Mesothelial cell of epicardium (in vitro differentiated cells): ENCODE measurements at places on chromosomes 3 and 15.

- no peak for DNase-seq
Observed at GRCh38 chr3:122356402-122356801, 26.6 kb downstream of the MIX23 start.

DNA sequence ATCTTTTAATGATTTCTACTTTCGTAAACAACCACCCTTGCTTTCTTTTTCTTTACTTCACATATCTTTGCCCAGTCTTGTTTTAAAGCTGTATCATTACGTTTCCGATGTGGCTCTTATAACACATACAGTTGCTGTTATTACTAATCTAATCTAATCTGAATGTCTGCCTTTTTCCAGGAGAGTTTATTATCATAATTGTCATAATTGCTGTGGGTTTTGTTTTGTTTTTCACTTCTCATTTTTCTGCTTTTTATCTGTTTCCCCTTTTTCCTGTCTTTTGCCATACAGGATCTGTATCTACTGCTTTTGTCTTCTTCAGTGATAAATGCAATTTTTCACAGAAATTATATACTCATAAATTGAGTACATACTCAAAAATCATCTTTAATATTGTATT lies 24.9 kb downstream of the HACL1 start:
- DNase-seq = no peak

DNA sequence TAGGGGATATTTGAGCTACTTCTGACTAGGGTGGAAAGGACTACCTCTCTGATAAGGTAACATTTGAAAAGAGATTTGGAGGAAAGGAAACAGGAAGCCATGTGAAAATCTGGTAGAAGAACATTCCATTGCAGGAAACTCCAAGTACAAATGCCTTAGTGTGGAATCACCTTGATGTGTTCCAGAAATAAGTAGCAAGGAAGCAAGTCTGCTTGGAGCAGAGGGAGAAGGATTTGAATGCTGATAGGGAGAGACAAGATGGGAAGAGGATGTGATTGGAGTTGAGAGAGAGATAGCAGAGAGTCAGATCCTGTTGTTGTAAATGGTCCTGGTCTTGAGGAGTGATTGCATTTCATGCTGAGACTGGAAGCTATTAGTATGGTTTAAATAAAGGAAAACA lies 335.1 kb upstream of the DCBLD2 start:
- no peak for DNase-seq

DNA sequence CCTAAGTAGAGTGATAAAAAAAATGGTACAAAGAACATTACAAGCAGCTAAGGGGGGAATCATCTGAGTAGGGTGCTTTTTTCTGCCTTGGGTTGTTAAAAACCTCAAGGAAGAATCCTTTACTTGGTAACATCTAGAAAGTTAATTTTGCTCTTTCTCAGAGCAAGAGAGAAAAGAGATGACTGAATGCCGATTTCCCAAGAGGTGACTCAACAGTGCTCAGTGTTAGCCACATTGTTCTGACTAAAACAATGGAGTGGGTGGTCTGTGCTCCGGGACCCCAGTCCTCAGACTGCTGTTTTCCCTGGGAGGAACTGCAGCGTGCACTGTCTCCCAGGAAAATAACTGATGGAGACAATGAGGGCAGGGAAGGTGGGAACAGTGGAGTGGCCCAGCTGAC lies 41.1 kb upstream of the RASGRP1 start:
- DNase-seq = no peak

GRCh38 chr3:9864200-9864927 lies 15.7 kb downstream of the CIDEC start:
- peak; percentile 47 for DNase-seq

DNA sequence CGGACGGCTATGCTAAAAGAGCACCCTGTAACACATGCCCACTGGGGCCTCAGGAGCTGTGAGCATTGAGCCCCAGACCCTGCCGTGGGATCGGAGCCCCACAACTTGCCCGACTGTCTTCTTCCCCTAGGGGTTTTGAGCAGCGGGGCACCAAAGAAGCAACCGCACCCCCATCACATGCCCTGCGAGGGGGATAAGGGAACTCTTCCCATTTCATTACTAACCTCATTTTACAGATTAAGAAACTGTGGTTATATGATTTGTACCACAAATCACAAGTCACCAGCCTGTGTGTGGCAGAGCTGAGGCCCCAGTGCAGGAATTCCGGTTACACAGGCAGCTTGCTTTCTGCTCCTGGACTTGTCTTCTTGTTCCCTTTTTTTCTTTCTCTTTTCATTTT lies 86.2 kb downstream of the CD47 start:
- DNase-seq = no peak

DNA sequence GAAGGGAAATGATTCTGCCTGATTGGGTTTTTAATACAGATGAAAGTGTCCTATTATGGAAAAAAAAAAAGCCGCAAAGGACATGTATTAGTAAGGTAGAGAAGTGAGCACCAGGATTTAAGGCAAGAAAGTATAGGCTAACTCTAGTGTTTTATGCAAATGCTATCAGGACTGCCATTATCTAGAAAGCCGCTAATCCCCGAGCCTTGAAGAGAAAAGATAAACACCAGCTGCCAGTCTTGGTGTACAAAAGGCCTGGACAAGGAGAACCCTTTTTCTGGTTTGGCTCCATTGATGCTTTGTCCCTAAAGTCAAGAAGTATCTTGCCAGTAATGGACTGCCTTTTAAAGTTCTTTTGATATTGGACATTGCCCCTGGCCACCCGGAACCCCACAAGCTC lies 8.6 kb upstream of the TRIM59 start:
- DNase-seq = no peak

GRCh38 chr3:122936335-122936734 lies 91.2 kb downstream of the SEMA5B start:
- no peak for DNase-seq

- no peak for DNase-seq
Observed at GRCh38 chr15:90594301-90594738, 64.6 kb downstream of the CRTC3 start.

DNA sequence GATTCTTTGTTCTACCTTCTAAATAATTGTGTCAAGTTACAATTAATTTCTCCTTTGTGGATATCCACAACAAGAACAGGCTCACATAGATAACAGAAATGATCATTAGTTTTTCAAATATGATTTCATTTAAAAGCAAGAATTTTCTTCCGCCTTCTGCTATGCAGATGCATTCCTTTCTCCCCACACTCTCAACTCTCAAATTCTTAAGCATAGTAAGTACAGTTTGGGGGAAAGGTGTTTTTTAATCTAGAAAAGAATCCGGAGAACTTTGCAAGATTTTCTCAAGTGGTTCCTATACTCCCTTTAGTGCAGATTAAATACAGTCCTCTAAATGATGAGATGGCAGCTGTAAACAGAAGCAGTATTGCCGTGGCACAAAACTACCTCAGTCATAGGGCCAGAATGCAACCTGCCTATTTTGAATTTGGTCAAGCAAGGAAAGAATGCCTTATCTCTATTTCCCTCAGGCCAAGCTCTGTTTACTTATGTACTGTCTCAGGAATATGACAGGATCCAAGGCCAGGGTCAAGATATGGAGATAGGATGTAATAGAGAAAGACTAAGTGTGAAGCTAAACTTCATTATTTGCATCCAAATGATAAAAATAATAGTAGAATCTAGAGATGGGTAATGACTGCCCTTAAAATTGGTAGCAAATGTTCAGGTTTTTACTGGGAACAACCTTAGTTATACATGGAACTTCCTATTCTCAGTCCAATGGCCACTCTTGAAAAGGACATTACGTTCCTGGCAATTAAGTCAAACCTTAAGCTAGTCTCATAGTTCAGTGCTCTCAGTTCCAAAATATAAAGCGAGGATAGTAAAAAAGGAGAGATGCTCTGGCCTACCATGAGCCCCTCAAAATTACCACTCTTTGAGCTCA lies 77.3 kb upstream of the PHLDB2 start:
- DNase-seq = no peak

DNA sequence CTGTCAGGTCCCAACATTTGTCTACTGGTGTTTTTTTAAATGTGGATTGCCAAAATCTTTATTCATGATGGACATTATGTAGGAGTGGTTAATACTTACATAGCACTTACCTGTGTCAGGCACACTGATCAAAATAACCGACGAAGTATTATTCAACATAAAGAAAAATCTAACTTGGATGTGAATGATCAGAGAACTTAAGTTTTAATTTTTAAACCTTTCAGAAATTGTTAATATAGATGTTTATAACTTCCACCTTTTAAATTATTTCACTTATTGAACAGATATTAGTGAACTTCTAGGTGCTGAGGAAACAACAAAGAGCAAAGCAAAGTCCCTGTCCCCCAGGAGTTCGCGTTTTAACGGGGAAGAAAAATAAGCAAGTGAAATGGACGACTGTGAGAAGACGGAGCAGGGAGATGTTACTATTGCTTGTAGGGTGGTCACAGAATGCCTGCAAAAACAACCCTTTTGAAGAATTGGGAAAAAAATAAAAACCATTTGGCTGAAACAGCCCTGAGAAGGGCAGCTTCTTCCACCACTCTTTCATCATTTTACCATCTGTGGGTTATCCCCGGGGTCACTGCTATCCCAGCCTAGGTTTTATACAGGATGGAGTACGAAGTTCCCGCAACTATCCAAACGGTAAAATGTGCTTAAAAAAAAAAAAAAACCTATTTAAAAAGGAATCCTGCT lies 915 bp upstream of the APH1B start:
- DNase-seq = no peak

DNA sequence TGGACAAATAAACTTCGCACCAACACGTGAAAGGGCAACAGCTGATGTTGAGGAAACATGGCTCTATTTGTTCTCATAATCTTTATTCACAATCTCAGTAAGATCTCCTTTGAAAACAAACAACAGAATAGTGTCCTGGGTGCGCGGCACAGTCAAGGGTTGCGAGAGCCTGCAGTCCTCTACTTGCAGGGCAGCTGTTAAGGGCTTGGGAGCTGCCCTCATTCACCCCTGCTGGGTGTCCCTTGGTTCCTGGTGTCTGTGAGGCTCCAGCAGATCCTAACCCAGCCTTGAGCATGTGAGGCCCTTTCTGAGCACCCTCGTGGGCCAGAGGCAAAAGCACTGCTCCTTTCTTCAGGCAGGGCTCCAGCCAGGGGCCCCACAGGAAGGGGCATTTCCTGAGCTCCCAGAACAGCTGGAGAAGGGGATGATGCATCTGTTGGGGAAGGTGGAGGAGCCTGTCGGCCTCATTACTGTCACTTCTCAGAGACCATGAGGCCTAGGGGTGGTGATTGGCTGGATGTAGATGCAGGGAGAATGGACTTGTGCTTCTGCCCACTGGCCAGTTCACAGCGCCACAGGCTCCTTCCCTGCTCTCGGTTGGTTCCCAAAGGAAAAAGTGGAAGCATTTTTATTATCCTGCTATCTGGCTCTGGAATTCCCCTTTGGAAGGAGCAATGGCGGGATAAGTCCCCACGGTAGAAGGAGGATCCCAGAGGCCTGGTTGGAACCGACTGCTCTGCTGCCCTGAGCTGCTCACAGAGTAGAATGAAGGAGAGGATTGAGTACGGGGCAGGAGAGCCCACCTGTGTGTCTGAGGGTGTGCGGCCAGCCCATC lies 51.9 kb upstream of the KLF13 start:
- DNase-seq = no peak

- DNase-seq = no peak
Observed at GRCh38 chr3:151881137-151881536, 7.7 kb downstream of the SUCNR1 start.
